ENCODE measurements at places on chromosomes 16 and 17. TPM values are rescaled to one million over a fixed set of nuclear protein-coding genes. Genes with fewer than 3 reads are reported as not detected.

DNA sequence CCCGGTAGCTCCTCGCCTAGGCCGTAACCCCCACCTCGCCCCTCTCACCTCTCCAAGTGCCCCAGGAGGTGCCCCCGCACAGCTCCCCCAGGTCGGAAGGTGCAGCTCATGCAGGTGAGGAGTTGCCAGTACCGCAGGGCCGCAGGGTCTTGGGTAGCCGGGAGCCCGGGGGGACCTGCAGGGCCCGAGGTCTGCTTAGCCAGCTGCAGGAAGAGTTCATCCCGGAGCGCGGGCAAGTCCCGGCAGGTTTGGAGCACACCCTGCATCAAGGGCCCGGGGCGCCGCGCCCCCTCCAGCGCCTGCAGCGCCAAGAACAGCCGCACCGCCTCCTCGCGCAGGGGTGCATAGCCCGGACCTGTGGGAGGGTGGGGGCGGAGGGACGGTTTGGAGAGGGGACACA, 4.8 kb downstream of the PLEKHH3 start:
- DNase-seq = no peak

The PRR35 gene
- not detected for total RNA-seq

- DNase-seq = peak; percentile 79
These were observed at the start of gene PRR29 for GRCh38 chr17:63998050-63998720. PRR29 (plus strand) TSS chr17:63998351; CDS start chr17:63998365, 14 bp downstream.

DNA sequence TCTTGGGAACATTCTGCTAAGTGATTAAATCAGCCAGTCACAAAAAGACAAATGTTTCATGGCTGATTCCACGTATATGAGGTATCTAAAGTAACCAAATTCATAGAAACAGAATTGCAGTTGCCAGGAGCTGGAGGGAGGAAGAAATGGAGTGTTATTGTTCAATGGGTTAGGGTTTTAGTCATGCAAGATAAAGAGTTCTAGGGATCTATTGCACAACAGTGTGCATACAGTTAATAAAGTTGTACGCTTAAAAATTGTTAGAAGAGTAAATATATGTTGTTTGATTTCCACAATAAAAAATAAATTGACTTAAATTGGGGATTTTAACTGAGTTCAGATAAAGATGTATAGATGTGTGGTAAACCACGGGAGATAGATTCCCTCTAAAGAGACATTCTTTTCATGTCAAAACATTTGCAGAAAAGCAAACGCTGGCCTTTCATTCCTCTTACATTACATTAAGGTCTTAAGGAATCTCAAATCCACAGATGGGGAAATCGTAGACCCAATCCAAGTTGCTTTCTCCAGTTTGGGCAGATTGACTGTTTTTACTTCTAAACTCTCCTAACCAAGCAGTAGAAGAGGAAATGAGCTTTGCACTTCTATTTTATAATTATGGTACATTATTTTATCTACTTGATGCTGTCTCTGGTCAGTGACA, 4.6 kb downstream of the PRDM7 start:
- no peak for DNase-seq

DNA sequence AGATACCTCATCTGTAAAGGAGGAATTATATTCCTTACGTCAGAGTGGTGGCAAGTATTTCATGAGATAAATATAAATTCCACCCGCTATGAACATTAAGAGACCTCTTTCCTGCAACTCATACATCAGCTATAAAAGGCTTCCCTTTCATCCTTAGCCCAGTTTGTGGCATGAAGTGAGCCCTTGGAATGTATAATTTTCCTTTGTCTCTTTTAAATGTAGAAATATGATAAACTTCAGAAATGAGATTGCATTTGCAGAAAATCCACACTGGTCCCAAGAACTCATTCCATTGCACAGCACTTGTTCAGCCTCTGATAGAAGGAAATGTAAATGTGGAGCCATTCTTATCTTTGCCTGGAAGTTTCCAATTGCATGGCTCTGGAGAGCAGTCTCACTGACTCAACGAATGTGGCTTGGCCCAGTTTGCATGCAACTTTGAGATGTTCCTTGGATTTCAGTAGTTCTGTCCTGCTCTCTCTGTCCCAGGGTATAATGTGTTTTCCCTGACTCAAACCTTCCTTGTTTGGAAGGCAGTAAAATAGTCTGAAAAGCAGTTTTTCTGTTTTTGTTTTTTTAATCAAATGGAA, 746.4 kb downstream of the CDH11 start:
- DNase-seq = no peak

DNA sequence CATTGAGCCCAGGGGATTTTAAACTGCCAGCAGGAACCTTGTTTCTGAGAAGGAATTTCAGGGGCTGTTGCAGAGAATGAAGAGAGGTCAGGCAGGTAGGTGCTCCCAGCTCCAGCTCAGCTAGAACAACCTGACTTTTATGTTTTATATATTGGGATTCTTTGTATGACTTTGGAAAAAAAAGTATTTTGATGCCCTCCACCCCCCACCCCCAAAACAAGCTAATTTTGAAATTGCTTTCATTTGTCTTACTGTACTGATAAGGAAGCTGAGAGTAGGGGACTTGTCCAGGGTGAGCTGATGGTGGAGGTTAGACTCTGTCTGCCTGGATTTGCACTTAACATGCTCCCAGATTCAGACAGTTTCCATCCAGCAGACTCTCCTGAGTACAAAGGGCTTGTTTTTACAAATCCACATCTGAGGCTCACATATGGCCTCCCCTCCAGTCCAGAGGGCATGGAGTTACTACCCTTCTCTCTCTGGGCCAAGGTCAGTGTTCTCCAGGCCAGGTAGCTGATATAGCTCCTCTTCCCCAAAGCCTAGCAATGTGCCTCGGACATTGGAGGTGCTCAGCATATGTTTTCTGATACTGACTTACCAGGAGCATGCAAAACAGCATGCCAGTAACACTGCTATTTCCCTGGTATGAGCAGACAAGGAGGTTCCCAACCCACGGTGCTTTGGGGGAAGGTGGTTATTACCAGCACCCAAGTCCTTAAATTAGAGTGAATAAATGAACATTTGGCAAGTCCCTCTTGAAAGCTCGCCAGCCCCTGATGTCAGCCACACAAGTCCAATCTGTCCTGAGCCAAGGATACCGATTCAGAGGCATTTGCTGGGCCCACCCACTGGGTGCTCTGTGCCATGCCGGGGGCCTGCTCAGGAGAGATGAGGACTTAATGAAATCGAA, 11.3 kb downstream of the STX1B start:
- DNase-seq = no peak

GRCh38 chr17:56217921-56218320, 64.6 kb downstream of the ANKFN1 start:
- no peak for DNase-seq

DNA sequence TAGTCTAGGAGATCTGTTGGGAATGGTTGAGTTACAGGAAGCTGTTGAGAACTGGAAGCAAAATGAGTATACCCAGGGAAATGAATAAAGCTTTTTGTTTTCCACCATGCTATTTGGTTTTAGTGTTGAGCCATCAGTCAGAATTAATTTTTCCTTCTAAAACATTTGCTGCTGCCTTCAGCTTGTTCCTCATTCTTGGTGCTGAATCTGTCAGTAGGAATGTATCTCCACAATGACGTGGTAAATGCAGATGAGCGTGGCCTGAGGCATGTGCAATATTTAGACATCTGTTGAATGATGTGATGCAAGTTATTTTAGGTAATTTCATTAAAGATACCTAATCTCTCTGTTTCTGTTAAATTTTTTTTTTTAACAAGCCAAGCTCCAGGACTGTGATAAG, 10.9 kb downstream of the HAPSTR1 start:
- no peak for DNase-seq

The MEOX1 gene
- 5.4 TPM for total RNA-seq

GRCh38 chr17:44547625-44548267, 9.5 kb upstream of the FZD2 start:
- no peak for DNase-seq

DNA sequence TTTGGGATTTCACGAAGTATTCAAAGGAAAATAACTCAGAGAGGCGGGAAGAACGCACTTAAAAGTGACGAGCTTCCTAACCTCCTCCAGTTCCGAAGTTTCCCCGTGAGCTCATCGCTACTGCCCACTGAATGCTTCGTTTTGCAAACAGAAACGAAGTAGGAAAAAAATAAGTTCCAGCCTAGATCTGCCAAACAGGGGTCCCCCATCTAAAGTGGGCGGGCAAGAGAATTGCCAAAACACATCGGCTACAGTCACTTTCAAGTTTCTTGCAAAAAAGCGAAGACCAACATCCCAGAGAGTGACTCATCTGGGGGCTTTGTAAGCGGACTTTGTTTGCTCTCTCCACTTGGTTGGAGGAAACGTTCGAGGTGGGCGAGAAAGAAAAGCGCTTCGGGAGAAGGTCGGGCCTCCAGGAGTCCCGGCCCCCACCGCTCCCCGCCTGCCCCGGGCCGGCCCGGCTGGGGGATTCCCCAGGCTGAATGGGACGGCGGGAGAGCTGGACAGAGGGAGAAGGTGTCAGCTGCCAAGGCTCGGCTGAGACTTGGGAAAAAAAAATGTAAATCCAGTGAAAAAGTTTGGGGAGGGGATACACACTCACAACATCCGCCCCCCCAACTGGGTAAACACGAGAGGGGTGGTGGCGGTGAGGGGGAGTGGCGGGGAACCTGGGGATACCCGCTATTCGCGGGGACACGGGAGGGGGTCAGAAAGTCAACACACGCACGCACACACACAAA, 1.0 kb downstream of the VEZF1 start:
- peak; percentile 44 for DNase-seq

The SEPTIN1 gene
- total RNA-seq = 321 TPM

DNA sequence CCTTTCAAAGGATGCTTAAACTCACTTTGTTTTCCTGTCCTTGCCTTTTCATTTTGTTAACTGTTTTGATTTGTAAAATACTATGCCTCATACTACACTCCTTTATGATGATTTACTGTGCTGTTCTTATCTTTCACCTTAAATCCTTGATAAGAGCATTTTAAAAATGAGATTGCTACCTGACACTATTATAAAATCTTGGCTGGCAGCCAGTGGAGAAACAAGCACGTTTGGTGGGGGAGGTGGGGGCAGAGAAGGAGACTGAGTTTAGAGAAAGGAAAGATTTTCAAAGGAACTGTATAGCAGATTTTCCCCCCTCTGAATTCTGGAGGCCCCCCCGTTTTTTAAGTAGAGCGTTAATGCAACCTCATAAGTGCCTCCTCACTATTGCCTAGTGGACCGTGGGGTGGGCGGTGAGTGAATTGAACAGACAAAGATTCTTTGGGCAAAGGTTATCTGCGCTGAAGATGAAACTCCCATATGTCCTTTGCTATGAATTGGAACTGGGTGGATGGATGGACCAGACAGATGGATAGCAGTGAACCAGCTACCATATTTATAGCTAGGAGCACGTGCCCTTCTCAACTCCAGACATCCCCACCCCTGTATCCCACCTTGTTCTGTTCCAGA, 200.2 kb downstream of the CCDC182 start:
- no peak for DNase-seq

The C17orf113 gene
- total RNA-seq = 0.16 TPM

GRCh38 chr16:59878999-59879398, 1144.9 kb upstream of the GOT2 start:
- no peak for DNase-seq

DNA sequence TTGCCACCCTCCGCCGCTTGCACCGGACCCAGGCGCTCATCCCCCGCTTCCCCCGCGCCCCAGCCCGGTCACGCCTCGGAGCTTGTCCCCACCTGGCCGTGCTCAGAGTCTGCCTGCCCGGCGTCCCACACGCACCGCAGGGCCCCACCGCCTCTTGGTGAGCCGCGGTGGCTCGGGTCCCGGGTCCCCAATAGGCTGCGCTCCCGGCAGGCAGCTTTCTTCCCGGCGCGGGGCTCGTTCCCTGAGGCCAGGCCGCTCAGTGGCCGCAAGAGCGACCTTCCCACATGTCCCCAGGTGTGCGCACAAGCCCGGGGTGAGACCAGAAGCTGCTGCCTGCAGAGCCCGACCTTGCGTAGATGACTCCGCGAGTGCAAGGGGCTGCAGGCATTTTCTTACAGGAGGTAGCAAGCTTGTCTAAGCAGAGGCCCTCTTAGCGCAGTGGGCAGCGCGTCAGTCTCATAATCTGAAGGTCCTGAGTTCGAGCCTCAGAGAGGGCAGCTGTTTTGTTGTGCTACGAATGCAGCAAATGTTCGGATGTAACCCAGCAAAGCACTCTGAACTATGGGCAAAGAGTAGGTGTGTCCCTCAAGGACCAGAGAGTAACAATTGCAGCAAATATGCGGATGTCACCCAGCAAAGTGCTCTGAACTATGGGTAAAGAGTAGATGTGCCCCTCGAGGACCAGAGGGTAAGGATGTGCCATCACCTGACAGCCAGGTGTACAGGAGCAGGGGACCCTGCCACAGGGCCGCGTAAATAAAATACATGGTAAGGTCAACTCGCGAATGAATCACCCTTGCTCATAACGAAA, 15.6 kb downstream of the TLE7 start:
- peak; percentile 61 for DNase-seq

DNA sequence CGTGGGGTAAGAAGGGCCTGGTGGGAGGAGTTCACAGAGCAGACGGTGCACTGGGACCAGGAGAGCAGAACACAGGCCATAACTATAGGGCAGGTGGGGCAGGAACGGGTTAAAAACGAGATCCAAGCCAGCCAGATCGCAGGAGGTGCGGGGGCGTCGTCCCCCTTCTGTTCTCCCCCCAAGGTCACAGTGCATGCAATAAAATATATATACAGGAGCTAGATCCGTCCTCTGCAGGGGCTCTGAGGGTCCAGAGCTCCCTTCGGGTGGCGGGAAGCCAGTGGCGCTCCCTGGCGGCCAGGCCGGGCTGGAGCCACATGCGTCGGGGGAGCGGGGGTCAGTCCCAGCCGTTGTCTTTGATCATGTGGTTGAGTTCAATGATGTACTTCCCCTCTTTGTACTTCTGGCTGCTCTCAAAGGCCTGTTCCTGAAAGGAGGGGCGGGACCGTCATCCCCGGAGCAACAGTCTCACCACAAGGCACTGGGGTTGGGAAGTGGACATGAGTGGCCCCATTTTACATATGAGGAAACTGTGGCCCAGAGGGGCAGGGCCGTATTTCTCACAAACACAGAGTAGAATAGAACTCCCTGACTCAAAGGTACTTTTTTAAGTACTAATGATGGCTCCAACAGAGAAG, 768 bp upstream of the TBX6 start:
- DNase-seq = peak; percentile 80

DNA sequence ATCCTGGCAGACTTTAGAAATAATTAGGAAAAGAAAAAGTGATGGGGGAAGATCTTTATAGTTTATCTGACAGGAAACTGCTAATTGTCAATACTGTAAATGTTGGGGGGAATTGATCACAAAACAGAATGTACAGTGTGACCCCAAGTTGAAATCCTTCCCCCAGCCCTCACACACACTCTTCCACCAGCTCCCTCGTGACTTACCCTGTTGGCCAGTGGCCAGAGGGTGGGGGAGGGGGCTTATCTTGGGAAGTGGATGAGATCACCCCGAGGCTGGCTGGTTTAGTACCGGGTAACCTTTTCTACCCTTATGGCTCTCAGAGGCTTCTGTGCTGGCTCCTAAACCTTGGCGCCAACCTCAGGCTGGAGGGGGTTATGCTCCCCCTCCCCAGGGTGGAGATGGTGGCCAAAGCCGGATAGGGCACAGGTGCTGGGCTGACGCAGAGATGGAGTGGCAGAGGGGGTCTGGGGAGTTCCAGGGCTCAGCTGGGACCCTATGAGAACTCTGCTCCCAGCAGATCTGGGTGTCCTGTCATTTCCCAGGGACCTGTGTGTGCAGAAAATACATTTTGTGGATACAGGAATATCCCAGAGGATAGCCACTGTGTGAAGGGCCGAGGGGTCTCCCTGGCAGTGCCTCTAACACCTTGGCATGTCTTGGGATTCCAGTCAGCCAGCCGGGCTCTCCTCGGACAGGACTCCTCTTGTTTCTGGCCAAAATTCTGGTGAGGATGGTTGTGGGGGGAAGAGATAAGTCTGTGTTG, 18.6 kb downstream of the CDH16 start:
- DNase-seq = no peak

Measured in activated CD8-positive, alpha-beta T cell treated with anti-CD3 and anti-CD28 coated beads, Interleukin-2, amount 10 ng/mL, durations not matched to agents 7 days and 5 days (primary cell).